Fibroblast of lung (primary cell): ENCODE measurements at places on chromosomes 12 and 14.

- DNase-seq: no peak
These were observed 7.7 kb upstream of the IQSEC3 start for GRCh38 chr12:58832-59231.

DNA sequence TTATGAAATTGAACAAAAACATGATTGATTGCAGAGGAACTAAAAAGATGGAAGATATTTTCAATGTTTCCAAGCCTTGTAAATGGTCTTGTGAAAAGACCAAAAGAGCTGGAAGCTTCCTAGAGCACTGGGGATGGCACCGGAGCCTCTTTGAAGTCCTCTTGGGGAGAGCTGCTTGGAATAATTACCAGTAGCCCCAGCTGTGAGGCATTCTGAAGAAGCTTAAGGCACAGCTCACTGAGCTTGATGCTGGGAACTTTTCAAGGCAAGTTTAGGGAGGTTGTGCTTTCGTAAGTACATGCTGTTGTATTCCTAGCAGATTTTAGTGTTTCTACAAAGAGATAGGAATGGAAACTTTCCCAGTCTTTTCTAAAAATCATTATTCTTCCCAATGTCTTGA, 13.9 kb downstream of the PDZRN4 start:
- DNase-seq: no peak

- DNase-seq: no peak
These were observed 30.8 kb downstream of the NCKAP5L start for GRCh38 chr12:49797449-49797776.

- DNase-seq: no peak
These were observed 16.1 kb upstream of the IFNG start for GRCh38 chr12:68175557-68176061.

- peak; percentile 89 for DNase-seq
These were observed 94.1 kb downstream of the PLCZ1 start for GRCh38 chr12:18643681-18644080.

DNA sequence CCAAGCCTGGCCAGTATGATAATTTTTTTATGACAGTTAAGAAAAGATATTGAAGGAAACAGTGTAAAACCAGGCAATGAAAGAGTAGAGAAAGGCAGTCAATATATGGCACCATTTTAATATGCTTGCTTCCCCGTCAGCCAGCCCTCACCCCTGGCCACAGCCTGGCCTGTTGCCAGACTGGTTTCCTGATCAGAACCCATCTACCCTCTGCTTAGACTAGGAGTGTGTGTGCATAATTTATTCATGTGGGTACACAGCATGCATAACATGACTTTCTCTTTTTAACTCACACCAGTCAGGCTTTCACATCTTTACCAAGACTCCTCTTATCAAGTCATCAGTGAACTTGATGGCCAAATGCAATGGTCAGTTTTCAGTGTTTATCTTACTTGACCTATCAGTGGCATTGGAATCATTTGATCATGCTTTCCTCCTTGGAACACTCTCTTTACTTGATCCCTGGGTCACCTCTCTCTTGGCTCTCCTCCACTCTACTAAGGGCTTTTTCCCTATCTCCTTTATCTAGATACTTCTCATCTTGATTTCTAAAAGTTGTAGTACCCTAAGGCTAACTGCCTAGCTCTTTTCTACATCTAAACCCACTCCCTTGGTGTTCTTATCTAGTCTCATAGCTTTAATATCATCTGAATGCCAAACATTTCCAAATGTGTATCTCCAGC, 10.0 kb upstream of the GPR19 start:
- DNase-seq: no peak

GRCh38 chr12:46222636-46223035, 46.2 kb downstream of the SLC38A1 start:
- no peak for DNase-seq

DNA sequence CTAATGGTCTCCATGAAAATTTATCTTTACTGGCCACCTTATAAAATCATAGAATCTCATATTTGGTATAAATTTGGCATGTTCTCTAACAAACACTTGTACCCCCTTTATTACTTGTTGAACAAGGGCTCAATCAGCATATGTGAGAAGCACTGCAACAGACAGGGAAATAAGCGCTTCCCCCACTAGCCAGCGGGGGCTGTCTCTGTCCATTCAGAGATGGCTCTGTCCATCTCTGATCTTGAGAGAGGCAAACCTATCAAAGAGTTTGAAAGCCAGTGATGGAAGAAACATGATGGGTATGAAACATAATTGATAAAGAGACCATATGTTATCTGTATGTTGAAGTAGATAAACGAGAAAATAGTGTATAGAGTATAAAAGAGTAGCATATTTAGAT, 326.8 kb downstream of the PDZRN4 start:
- no peak for DNase-seq

DNA sequence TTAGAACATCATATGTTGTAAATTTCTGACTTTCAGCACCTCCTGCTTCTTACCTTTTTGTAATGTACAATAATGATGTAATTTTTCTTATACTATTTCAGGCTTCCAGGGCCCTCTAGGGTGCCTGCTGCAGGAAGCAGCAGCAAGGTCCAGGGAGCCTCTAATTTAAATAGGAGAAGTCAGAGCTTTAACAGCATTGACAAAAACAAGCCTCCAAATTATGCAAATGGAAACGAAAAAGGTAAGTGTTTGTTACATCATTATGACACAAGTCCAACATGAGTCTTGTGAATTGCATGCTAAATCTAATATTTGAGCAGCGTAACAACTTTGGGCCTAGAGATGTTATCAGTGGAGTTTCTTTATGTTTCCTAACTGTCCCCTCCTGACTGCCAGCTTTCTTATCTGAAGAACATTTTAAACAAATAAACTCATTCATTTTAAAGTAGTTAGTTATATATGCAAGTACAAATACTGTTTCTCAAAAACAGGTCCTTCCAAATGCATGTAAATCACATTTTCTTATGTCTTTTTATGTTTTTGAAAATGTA, 167.6 kb downstream of the NAV3 start:
- DNase-seq: no peak
